Suppressor macrophage (primary cell): ENCODE measurements at places on chromosomes 4 and X.

DNA sequence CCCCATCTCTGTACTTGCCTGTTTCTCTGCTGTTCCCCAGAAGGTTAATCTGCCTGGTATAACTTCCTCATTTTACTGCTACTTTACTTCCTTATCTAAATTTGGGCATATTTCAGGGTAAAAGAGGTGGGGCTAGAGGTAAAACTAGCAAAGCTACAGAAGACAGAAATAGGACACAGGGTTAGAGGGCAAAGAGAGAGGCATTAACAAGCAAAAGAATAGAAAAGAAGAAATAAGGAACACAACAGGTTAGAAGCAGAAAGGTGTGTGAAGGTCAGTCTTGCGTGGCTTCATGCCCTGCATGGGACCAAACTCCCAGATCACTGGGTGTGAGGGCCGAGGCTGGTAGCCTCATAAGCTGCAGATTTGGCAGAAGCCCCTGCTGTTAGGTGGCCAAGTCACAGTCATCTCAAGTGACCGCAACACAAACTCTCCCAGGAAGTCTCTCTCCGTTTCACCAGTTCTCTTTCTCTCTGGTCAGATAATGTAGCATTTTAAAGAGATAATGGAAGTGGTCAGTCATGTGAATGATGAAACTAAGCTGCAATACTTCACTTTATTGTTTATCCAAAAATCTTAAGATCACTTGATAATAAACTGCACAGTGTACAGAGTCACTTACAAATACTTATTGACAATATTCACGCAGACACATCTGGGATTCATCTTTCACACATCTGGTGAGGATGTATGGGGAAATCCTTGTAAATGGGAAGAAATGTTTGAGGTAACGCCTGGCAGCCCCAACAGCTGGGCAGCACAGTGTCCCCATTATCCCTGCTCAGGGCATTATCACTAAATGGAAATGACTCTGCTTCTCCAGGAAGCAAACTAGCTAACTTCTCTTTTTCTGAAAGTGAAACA is 16.4 kb downstream of the TMEM154 start:
- DNase-seq, result peak; percentile 32

GRCh38 chrX:101602077-101602476 is 15.7 kb downstream of the ARMCX6 start:
- DNase-seq, result no peak

DNA sequence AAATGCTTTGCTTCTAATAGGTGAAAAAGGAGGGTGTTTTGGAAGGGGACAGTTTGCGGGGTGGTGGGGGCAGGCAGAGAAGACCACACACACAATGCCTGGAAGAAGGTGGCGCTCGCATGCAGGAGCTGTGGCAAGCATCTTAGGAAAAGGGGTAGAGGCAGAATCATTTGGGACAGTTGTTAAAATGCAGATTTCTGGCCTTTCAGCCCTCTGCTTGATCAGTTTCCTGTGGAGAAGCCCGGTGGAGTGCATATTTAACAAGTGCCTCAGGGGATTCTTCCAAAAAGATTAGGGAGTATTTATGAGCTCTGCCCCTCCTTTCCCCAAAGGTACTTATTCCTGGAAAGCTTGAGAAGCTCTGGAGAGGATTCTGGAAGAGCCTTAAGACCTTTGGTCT is 4.8 kb downstream of the NOCT start:
- no peak for DNase-seq

DNA sequence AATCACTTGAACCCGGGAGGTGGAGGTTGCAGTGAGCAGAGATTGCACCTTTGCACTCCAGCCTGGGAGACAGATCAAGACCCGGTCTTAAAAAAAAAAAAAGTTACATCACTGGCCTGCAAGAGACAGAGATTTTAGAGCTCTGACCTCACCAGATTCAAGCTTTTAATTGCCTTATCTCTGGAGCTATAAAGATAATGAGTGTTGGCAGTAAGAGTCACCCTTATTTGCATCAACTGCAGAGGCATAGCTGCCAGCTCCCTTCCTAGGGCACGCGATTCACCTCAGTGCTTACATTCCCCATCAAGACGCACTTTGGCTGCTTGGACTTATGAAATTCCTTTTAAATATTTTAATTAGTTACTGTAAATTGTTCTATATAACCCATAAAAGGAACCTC is 12.5 kb upstream of the SPATA4 start:
- no peak for DNase-seq

DNA sequence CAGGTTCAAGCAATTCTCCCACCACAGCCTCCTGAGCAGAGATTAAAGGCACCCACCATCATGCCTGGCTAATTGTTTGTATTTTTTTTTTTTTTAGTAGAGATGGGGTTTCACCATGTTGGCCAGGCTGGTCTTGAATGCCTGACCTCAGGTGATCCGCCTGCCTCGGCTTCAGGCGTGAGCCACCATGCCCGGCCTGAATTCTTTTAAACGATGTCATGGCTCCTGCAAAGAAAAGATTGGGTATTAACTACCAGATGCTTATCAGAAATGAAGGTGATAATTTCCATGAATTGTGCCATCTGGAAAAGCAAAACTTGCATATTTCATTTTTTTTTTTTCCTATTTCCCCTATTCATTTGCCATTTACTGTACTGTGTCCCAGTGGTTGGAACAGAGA is 195.7 kb upstream of the IGFBP7 start:
- no peak for DNase-seq

DNA sequence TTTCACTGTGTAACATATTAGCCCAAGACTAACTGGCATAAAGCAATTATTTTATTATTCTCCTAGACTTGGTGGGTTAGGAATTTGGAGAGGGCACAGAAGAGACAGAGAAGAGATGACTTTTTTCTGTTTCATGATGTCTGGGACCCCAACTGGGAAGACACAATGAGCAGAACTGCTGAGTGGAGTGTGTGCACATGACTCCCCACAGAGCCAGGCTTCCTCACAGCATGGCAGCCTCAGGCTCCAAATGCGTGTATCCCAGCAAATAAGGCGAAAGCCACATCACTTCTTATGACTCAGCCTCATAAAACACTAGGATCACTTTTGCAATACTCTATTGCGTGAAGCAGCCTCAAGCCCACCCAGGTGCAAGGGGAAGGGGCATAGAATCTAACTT is 68.4 kb downstream of the MFAP3L start:
- no peak for DNase-seq
